ENCODE measurements at places on chromosomes 4 and X. TPM values are rescaled to one million over a fixed set of nuclear protein-coding genes. Genes with fewer than 3 reads are reported as not detected.

RAB33A gene
- not detected for total RNA-seq

PACRGL gene
- 21.7 TPM for total RNA-seq

DIPK2B gene
- total RNA-seq: 0.10 TPM

FAM114A1 gene
- total RNA-seq: 21.9 TPM

PRSS12 gene
- 0.07 TPM for total RNA-seq

- no peak for DNase-seq
Measured at GRCh38 chr4:83174844-83175414, 60.4 kb upstream of the PLAC8 start.

DNA sequence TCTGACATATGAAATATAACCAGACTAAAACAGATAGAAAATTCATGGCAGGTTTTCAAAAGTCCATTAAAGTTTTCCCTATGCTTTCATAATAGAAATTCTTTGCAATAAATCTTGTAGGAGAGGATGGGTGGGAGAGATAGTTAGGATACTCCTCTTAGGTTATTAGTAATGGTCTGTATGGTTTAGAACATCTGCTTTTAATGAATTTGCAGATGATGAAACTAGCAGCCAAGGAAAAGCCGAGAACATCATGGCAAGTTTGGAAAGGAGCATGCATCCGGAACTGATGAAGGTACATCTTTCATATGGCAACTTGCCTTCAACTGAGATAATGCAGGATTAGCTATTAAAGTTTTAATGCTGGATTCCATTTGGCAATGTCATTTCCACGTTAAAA is 70.7 kb downstream of the DOCK11 start:
- DNase-seq: no peak

GRCh38 chrX:73577361-73577760 is 14.4 kb downstream of the CHIC1 start:
- peak; percentile 79 for DNase-seq

DNA sequence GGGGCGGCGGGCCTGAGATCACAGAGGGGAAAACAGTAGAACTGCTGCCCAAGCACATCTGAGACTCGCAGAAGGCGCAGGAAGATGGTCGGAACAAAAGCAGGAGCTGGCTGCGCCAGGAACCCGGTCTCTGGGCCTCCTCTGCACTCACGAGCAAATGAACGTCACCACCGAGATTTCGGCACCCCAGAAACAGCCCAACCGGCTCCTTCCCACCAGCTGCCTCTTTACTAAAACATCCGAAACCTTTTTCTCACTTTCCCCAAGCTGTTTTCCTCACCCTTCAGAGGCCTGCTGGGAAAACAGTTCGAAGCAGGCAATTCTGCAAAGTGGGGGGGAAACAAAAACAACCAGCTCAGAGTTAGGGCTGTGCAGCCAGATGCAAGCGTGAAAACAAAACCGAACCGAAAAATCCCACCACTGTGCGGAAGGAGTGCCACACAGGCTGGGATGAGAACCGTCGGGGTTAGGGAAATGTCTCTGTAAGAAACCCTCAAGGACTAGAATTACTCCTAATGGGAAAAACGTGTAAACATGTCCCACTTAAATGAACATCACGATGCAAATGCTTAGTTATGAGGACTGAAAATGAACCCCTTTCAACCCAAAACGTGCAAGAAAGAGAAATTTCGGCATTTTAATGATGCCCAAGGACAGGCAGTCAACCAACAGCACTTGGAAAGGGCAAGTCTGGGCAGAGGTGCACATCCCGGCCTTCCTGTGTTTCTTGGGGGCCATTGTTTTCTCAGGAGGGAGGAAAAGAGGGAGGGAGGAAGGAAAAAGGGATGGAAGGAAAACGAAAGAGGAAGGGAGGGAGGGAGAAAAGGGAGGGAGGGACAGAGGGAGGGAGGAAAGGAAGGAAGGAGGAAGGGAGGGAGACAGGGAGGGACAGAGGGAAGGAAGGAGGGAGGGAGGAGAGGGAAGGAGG is 15.8 kb downstream of the DHRSX start:
- no peak for DNase-seq

GRCh38 chrX:103562801-103563200 is 22.5 kb upstream of the TCEAL4 start:
- peak; percentile 62 for DNase-seq

DNA sequence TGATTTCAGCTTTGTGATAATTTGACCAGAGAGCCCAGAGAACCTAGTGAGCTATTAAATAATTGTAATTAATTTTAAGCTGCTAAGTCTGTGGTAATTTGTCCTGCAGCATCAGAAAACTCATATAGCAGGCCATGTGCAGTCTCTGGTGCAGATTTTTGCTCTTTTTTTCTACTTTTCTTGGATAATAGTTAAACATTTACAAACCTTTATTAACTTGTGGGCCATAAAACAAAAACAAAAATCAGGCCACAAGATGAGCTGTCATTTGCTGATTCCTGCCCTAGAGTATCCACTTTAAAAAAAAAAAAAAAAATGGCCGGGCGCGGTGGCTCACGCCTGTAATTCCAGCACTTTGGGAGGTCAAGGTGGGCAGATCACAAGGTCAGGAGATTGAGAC is 99.8 kb downstream of the CLDN22 start:
- no peak for DNase-seq

Measured in HT1080 (cell line).